NCI-H510A treated with DMSO at 0.1 percent for 48 hours (cell line): ENCODE measurements at places on chromosomes 1 and 21.

DNA sequence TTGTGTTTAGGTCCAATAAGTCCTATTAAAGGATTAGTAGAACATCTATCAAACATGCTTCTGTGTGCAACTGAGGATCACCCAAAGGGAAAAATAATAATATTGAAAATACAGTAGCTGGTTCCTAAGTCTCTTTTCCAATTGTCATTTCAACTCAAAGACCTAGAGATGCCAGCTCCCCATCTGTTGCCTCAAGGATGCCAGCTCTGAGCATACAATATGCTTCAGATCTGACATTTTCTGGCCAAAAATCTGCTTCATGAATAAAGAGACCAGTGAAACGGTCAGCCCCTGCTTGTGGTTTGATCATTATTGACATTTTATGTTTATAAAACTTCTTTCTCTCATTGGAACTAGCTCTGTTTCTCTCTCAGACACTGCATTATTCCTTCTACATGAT is 72.9 kb downstream of the CCDC185 start:
- DNase-seq: no peak

GRCh38 chr21:22235866-22236590 is 1237.8 kb downstream of the NCAM2 start:
- DNase-seq: no peak

GRCh38 chr1:42845866-42846256 is 552 bp upstream of the ZNF691 start:
- DNase-seq: peak; percentile 18

DNA sequence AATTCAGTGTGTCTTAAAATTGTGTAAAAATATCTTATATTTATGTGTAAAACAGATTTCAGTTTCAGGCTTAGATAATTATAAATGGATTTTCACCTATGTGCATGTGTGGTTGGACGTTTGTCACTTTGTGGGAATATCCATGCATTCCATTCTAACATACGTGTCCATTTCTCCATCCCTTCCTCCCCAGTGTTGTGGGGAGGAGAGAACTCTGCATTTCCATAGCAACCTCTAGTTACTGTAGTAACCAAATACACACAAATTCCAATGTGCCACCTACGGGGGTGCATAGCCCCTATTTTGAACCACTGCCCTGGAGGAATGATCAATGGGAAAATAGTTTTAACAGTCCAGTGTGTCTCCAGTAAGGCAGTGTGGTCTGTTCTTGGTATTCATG is 79.0 kb downstream of the RASAL2 start:
- no peak for DNase-seq

- DNase-seq: no peak
Measured at GRCh38 chr1:44068442-44068921, 37.2 kb upstream of the SLC6A9 start.

DNA sequence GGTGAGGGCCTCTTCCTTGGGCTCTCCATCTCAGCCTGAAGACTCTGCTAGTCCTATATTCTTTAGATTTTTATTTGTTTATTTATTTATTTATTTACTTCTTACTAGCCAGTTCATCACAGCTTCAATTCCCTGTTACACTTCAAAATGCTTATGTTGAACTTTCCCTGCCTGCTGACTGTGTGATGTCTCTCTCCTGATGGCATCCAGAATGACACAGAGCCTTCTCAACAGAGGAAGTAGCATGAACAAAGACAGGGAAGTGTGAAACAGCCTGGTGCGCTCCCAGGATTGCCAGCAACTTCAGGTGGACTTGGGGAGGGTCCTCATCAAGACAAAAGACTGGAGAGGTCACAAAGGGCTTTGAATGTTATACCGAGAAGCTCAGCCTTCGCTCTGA is 4.3 kb upstream of the IPO13 start:
- DNase-seq: no peak

DNA sequence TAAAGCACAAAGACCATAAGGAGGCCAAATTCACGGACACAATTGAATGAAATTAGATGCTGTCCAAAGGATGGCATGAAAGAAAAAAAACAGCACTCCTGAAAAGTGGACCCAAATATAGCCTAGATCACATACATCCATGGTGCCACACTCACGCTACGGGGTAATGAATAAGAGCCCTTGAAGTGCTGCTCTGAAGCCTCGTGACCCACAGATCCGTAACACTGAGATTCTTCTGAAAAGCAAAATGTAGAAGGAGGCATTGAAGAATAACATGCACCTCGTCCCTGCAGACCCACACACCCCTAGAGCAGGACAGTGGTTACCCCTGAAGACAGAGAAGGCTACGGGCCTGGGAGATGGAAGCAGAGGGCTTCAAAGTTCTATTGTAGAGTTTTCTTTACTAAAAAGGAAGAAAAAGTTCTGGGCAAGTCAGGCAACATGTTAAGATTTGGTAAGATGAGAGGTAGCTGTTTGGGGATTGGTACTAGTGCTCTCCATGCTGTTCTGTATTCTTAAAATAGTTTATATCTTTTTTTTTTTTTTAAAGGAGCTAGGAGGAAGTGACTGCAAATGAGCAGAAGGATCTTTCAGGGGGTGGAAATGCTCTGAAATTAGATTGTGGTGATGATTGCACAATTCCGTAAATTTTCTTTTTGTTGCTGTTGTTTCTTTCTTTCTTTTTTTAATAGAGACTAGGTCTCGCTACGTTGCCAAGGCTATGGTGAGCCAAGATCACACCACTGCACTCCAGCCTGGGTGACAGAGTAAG is 4.1 kb upstream of the ITGB2 start:
- no peak for DNase-seq

GRCh38 chr1:202553560-202554038 is 156.7 kb downstream of the SYT2 start:
- no peak for DNase-seq

DNA sequence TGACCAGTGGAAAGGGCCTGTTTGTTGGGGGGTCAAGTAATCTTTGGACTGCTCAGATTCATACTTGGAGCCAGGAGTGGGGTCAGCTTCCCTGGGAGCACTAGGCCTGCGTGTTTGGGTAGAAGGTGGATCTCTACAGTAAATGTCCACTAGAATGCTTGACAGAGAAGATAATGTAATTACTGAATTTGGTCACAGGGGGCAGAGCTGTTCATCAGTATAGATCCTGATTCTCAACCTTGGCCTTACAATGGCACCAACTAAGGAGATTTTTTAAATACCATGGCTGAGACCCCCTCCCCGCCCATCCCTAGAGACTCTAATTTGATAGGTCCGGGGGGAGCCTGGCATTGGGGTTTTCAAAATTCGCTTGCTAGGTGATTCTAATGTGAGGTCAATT is 217.5 kb upstream of the PLXNA2 start:
- DNase-seq: no peak

GRCh38 chr21:25409978-25410377 is 197.3 kb downstream of the MRPL39 start:
- no peak for DNase-seq

- no peak for DNase-seq
Measured at GRCh38 chr1:173020138-173020750, 30.5 kb downstream of the TNFSF18 start.

DNA sequence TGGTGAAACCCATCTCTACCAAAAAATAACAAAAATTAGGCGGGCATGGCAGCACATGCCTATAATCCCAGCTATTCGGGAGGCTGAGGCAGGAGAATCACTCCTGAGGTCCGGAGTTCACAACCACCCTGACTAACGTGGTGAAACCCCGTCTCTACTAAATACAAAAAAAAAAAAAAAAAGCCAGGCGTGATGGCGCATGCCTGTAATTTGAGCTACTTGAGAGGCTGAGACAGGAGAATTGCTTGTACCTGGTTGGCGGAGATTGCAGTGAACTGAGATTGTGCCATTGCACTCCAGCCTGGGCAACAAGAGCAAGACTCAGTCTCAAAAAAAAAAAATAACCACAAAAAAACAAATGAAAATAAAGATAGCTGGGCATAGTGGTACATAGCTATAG is 42.3 kb downstream of the CC2D1B start:
- peak; percentile 13 for DNase-seq
